NCI-H774 (cell line): ENCODE measurements at places on chromosomes 13 and 19.
A peak's percentile ranks its signal among the peaks of the same experiment; 100 is the strongest.

GRCh38 chr19:30543243-30543945 lies 171.2 kb downstream of the ZNF536 start:
- DNase-seq, result no peak

DNA sequence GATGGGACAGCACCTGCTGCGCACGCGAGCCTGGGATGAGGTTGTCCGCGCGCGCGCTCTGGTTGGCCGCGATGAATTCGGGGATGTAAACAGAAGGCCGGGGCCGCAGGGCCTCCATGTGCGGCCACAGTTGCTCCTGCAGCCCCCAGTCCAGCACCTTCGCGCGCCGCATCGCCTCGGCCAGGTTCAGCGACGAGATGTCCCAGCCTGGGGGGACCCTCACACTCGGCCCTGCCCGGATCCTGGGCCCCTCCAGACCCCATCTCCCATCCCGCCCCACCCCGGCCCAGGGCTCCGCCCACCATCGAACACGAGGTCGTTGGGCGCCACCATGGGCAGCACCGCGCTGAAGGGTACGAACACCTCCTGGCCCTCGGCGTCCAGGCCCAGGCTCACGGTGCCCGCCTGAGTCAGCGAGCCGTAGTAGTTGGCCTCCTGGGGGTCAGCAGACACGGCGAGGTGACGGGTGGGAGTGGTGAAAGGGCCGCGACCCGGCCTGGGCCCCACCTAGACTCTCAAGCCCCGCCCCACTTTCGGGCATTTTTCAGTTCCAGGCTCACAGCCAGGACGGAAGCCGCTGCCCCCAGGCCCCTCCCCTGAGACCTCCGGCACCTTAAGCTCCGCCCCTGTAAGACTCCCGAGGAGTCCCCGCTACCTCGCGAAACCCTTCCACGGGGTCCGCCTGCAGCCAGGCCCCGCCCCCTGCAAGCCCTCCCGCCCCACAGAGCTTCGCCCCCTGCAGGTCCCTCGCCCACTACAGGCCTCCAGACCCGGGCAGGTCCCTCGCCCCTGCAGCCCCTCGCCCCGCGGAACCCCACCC lies 1.1 kb downstream of the ISYNA1 start:
- peak; percentile 65 for DNase-seq

- no peak for DNase-seq
Observed at GRCh38 chr19:1302533-1303239, 17.0 kb downstream of the EFNA2 start.

DNA sequence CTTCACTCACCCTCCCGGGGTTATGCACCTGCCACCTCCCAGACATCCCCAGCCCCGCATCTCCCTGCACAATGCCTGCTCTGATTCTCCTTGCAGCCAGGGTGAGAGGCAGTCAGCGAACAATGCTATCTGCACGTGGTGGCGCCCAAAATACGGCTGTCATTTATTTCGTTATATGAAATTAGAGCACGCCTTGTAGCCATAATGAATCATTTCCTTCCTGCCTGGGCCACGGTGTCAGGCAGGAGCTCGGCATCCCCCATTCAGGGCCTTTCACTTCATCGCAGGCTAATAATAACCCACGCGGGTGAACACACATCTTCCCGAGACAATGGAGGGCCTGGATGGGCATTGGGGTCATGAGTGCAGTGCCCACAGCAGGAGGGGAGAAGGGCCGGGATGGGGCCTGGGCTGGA lies 143.8 kb upstream of the ZNF507 start:
- no peak for DNase-seq

DNA sequence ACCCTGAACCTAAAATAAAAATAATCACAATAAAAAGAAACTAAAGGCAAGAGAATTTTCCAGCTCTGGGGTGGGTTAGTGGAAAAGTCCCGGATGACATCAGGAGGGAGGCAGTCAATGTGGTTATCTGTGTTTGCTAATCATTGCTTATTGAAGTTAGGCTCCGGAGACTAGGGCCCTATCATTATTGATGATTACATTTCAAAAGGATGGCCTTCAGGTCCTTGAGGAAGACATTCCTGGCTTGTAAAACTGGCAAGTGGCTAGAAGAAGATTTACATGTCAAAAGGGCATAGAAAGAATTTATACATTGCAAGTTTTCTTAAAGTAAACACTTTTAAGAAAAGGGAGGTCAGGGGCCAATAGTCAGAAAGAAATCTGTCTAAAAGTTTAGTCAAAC lies 123.4 kb downstream of the POSTN start:
- no peak for DNase-seq

GRCh38 chr13:47646298-47646697 lies 354.8 kb downstream of the SUCLA2 start:
- no peak for DNase-seq

- peak; percentile 66 for DNase-seq
Observed at GRCh38 chr13:112616586-112617362, 28.8 kb upstream of the TUBGCP3 start.

- no peak for DNase-seq
Observed at GRCh38 chr19:14540741-14541525, 11.5 kb downstream of the TECR start.

DNA sequence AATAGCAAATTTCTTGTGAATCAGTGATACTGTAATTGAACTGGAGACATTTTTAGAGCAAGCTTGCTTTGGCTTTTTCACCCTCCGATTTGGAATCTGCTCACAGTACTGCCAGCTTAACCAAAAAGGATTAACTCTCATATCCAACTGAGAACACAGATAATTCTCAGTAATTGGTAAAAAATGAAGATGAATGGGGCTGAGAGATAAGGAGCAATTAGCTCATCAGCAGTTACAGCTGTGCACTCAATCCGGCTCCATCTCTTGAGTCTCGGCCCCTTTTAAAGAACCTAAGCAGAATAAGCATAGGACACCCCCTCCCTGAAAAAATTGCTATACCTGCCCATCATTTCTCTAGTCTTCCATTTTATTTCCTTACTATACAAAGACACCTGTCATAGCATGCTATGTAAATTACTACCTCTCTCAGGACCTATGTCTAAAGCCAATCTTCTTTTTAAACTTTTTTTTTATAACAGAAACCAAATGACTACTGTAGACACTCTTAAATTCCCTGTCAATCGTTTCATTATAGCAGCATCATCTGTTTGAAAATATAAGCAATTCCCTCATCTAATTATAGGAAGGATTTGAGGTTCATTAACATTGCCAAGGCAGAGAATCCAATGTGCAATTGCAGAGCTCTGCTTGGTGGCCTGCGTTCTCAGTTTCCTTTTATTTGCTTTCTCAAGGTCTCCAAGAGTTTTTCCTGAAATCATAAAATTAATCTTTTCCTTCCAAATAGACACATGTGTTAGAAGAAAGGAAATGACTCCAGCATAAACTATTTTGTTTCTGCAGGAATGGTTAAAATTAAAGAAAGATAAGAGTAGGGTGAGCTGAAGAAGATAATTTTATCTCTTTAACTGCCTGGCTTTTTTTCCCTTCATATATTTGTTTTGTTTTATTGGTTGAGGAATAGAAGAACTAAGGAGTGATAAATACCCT lies 242.1 kb downstream of the DACH1 start:
- no peak for DNase-seq

- DNase-seq, result no peak
Observed at GRCh38 chr13:27920677-27921420, 1.0 kb downstream of the PDX1 start.

- DNase-seq, result no peak
Observed at GRCh38 chr13:80504453-80504852, 163.5 kb upstream of the SPRY2 start.

- DNase-seq, result no peak
Observed at GRCh38 chr19:5694167-5694955, 4.3 kb downstream of the RPL36 start.

- no peak for DNase-seq
Observed at GRCh38 chr13:42883771-42884467, 102.5 kb downstream of the FAM216B start.

DNA sequence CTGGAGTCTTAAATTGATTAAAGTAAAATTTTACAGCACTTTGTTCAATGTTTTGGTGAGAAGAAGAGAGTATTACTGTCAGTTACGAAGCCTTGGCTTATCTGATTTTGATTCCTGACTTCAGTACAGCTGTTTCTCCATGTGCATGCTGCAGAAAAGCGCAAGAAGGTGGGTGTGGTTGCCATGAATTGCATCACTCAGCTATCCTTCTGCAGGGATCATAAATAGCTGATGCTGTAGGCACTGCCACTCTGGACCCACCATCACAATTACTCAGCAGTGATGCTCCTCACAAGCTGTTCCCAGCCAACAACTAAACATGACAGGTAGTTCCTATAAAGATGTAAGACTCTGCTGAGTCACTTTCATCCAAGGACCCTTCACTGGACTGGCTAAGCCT lies 321.2 kb downstream of the IRS2 start:
- no peak for DNase-seq

- DNase-seq, result no peak
Observed at GRCh38 chr13:69706807-69707206, 400.8 kb upstream of the ATXN8OS start.

DNA sequence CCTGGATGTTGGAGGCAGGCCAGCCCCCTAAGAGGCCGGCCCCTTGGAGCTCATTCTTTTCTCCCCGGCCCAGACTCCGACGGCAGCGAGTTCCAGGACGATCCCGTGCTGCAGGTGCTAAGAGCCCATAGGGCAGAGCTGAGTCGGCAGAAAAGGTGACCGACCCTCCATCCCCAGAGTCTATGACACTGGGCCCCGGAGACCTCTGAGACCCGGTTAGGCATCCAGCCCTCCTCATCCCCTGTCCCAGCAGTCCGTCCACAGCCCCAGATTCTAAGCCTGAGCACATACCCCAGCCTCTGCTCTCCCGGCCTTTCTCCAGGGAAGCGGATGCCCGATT lies 7.3 kb upstream of the ARHGAP33 start:
- DNase-seq, result no peak
